H7 (cell line): ENCODE measurements at places on chromosomes 12 and 14. TPM values are rescaled to one million over a fixed set of nuclear protein-coding genes. Genes with fewer than 3 reads are reported as not detected.

DNAJC22 gene
- total RNA-seq = 0.15 and 0.35 TPM in 2 replicates

DLK1 gene
- 0.37 and 1.5 TPM in 2 replicates for total RNA-seq

AJUBA gene
- total RNA-seq = 27.0 and 27.5 TPM in 2 replicates

GRCh38 chr12:114858388-114859146, 174.6 kb upstream of the TBX3 start:
- peak; percentile 68 for DNase-seq

DNA sequence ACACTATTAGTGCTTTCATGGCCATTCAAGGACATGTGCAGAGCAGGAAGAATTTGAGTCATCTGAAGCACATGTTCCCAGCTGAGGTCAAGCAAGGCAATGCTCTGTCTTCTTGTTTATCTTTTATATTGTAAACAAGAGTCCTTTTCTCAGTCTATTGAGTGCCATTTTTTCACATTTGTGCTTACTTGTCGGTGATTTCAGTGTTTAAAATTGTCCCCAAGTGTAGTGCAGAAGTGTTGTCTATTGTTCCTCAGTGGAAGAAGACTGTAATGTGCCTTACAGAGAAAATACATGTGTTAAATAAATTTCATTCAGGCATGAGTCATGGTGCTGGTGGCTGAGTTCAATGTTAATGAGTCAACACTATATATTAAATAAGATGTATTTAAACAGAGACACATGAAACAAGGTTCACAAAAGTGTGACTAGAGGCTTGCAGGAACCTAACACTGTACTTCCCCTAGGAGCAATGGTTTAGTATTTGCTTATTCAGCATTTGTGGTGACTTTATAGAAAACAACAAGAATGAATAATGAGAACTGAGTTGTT, 391.1 kb downstream of the LRIG3 start:
- DNase-seq = no peak

GRCh38 chr12:96238336-96239047, 44.3 kb downstream of the ELK3 start:
- no peak for DNase-seq

MRPL52 gene
- 80.8 and 86.6 TPM in 2 replicates for total RNA-seq

DNA sequence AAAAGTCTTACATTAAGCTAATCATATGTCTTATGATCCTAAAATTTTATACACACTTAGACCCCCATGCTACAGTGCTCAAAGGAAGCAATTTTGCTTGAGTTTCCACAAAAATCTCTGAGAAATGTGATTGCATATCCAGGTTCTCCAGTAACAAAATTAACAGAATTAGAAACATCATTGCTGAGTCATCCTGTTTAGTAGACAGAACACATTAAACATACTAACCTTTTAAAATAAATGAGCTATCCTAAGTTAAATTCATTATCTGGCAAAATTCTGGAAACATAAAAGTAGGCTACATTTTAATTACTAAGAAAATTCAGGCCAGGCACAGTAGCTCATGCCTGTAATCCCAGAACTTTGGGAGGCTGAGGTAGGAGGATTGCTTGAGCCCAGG, 94.7 kb downstream of the DENND5B start:
- no peak for DNase-seq

TPPP2 gene
- total RNA-seq = 0.15 TPM in 1 of 2 replicates, not detected in the other

DNA sequence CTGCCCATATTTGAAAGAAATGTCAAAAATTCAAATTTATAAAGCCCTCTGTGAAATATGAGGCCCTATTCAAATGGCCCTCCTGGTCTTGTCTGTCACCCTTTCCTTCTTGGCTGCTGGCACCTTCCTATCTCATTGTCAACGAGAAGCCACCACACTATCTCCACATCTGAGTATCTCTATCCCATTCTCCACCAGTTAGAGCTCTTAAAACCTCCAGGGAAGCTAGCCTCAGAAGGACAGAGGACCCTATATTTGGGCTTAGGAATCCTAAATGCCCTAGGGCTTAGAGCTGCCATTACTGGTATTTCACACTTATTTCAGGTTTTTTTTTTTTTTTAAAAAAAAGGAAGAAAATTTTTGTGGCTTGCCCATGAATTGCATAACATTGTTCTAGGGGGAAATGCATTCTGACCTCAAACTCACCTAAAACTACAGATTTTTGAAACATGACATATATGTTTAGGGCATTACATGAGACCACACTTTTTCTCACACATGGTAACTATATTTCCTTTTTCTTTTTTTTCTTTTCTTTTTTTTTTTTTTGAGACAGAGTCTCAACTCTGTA, 25.0 kb downstream of the SLC25A21 start:
- DNase-seq = no peak

DNA sequence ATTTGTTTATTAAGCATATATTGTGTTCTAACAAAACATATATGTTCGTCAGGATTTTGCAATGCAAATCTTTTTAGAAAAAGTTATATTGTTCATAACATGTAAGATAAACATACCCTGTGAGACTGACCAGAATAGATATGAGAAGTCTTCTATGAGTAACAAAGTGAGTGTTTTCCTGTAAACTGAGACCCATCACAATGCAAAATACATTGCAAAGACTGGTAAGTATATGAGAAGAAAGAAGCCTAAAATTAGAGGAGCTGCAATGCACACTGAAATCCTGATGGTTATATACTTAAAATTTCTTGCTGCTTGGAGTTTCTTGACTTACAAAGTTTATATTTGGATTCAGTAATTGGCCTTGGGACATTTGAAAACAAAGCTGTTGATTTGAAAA, 6.0 kb downstream of the HMGA2 start:
- no peak for DNase-seq

DNA sequence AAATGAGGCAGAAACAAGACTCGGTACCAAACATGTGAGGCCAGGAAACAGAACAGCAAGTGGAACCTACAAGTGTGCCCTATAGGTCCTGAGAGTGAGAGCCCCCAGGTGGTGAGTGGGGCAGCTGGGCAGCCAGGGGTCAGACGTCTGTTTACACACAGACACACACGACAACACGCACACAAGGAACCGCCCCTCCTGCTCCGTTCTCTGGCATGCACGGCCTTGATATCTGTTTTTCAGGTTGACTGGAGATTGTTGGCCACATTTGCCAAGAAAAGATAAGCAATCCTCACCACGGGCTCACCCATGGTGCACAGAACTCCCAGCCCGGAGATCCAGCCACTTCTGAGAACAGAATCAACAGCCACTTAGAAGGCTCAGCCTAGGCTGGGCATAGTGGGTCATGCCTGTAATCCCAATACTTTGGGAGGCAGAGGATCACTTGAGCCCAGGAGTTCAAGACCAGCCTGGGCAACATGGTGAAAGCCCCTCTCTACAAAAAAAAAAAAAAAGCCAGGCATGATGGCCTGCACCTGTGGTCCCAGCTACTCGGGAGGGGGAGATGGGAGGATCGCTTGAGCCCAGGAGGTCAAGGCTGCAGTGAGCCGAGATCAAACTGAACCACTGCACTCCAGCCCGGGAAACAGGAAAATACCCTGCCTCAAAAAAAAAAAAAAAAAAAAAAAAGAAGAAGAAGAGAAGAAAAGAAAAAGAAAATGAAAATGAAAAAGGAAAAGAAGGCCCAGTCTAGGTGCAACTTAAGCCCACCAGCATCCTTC, 19.4 kb upstream of the EIF5 start:
- peak; percentile 56 for DNase-seq

DNA sequence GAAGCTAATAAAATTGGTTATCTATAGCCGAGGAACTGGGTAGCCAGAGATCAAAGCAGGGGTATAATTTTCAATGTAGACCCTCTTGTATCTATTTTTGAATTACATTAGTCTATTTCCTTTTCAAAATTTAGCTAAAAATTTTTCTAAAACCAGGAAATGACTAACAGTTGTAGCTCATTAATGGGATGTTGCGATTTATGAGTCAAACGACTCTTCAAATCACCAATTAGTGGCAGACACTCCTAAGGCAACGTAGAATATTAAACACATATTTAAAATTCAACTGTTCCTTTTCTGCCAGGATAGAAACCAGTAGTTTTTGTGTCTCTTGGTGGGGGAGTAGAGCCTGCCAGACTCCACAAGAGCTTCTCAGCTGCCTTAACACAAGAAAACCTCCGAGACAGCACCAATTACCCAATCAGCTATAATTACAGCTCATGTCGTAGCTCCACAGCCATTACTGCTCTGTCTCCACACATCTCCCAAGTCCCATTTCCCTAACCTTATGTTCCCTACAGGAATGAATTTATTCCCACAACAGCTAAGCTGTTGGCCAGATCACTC, 26.9 kb downstream of the GCN1 start:
- no peak for DNase-seq

DNA sequence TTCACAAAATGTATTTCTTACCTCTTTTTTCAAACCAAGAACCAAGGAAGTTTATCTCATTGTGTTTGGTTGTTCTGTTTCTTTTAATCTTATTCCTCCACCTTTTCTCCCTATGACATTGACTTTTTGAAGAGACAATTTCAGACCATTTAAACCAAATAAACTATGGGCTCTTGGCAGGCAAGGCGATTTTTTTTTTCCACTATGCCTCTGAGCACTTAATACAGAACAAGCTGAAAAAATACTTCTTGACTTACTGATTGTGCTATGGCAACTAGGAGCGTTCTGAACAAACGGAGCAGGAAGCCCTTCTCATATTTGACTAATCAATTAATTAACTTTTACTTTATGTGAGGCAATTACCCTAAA, 98.0 kb downstream of the ZNF664 start:
- DNase-seq = no peak

GRCh38 chr12:106274575-106275121, 26.8 kb upstream of the CKAP4 start:
- DNase-seq = no peak

TAS2R14 gene
- 0.10 and 0.92 TPM in 2 replicates for total RNA-seq

DNA sequence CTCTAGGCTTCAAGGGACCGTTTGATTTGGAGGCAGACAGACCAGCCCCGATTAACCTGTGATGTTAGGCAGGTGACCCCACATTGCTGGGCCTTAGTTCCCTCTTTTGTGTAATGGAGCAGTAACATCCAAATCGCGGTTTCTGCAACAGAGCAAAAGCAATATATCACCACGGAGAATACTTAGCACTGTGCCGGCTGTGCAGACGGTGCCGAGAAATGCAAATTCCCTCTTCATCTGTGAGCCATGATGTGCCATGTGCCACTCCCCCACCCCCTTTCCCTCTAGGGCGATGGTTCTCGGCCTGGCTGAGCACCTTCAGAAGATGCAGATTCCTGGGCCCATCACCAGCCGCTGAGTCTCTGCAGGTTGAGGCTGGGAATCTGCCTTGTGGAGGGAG, 10.9 kb downstream of the BCL7A start:
- peak; percentile 14 for DNase-seq

GRCh38 chr14:96297997-96298515, 42.0 kb downstream of the BDKRB1 start:
- no peak for DNase-seq

DNA sequence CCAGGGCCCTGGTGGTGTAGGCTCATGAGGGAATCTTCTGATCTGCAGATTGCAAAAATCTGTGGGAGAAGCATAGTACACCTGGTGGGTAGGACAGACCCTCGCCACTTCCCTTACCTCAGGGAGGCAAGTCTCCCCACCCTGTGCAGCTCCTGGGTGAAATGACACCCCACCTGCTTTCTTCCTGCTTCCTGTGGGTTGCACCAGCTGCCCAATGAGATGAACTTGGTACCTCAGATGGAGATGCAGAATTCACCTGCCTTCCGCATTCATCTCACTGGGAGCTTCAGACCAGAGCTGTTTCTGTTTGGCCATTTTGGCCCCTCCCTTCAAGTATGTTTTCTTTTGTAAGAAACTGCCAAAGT, 4.7 kb downstream of the CLEC2D start:
- DNase-seq = no peak

DNA sequence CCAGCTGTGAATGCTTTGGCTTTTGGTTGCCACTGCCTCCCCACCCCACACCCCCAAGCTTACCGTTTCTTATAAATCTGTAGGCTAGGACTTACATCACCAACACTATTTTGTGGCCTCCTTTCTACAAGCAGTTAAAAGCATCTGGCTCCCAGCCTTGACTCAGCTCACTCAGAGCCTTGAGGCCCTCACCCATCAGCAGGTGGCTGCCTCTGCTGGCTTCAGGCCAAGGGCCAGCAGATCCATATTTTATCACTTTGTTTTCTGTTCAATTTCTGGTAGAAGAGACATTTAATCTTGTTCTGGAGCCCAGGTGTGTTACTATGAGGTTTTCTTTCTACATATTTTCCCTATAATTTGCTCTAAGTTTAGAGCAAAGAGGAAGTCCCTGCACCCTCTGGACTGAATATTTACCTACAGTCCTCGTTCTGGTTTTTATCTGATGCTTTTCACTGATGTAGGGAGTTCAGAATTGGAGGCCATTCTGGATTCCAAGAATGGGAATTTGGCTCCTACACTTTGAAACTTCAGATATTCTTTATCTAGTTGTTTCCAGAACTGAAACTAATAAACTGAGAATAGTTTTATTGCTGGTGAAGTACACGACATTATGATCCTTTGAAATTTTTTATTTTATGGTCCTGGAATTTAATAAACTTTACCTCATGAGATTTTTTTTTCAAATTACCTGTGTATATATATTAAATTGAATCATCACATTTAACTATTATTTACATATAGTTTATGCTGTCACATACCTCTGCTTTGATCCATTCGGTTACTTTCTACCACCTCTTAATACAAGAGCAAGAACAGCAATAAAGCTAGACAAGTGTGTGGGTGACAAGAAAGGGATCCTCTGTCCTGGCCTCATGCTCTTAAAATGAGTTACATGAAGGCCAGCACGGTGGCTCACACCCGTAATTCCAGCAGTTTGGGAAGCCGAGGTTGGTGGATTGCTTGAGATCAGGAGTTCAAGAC, 22.2 kb downstream of the PLBD1 start:
- no peak for DNase-seq

- no peak for DNase-seq
Measured at GRCh38 chr14:83870546-83871270, 1659.2 kb upstream of the FLRT2 start.

ARHGAP5 gene
- 33.3 and 53.0 TPM in 2 replicates for total RNA-seq

- no peak for DNase-seq
Measured at GRCh38 chr12:2627076-2627834, 167.5 kb upstream of the FKBP4 start.

LIN7A gene
- 7.6 and 11.9 TPM in 2 replicates for total RNA-seq

DNA sequence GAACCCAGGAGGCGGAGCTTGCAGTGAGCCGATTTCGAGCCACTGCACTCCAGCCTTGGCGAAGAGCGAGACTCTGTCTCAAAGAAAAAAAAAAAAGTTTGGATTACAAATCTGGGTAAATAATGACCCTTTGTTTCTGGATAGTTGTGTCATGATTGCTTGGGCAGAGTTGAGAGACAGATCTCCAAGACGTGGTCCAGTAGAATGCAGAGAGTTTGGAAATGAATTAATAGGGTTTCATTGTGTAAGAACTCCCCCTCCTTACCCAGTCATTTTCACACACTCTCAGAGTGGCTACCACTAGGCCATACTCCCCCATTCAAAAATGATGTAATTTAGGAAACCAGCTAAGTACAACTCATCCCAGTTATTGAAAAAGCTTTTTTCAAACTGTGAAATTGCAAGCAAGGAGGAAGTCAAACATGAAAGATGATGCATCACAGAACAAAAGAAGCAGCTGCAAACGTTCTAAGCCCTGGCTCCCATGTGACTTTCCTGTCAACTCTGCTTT, 1331.9 kb downstream of the AACS start:
- DNase-seq = no peak
